ENCODE measurements at places on chromosomes 2 and 18. TPM values are rescaled to one million over a fixed set of nuclear protein-coding genes. Genes with fewer than 3 reads are reported as not detected.
A peak's percentile ranks its signal among the peaks of the same experiment; 100 is the strongest.

- peaks cover 5% of the 10 kb centered on the region for H3K4me1 ChIP-seq
- no peaks in the 10 kb centered on the region for H3K36me3 ChIP-seq
- H3K27me3 ChIP-seq = no peaks in the 10 kb centered on the region
- no peak overlapping the region for H3K4me3 ChIP-seq
Measured at GRCh38 chr18:79955302-79956075, 4.0 kb upstream of the SLC66A2 start.

DNA sequence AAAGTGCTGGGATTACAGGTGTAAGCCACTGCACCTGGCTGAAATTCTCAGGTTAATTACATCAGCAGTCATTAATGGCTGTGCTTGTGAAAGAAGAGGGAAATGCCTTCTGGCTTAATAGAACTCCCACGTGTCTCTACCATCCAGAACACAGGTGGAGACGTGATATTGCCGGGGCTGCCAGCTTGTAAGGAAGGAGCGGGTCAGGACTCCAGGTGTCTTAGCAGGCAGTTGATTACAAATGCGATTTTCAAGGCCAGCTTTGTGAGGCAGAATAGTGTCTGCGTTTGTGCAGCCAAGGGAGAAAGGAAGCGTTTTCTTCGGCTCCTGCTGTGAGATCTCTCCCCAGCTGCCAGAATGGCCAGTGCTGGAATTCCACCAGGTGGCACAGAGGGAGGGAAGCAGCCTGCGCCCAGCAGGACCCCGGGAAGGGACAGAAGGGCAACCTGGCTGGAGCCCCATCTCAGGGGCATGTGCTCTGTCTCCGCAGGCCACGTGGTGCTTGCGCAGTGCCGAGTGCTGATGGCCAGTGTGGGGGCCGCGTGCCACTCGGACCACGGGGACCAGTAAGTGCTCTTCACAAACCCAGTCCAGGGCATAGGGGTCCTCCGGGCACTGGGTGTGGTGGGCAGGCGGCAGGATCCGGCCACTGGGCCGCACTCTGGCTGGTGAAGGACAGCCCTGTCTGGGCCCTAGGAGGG is 3.7 kb upstream of the ESPNL start:
- no peak for DNase-seq
- H3K27me3 ChIP-seq = no peaks in the 10 kb centered on the region
- no peak overlapping the region for H3K4me3 ChIP-seq
- no peaks in the 10 kb centered on the region for H3K36me3 ChIP-seq

Gene ABCG8
- not detected for total RNA-seq

DNA sequence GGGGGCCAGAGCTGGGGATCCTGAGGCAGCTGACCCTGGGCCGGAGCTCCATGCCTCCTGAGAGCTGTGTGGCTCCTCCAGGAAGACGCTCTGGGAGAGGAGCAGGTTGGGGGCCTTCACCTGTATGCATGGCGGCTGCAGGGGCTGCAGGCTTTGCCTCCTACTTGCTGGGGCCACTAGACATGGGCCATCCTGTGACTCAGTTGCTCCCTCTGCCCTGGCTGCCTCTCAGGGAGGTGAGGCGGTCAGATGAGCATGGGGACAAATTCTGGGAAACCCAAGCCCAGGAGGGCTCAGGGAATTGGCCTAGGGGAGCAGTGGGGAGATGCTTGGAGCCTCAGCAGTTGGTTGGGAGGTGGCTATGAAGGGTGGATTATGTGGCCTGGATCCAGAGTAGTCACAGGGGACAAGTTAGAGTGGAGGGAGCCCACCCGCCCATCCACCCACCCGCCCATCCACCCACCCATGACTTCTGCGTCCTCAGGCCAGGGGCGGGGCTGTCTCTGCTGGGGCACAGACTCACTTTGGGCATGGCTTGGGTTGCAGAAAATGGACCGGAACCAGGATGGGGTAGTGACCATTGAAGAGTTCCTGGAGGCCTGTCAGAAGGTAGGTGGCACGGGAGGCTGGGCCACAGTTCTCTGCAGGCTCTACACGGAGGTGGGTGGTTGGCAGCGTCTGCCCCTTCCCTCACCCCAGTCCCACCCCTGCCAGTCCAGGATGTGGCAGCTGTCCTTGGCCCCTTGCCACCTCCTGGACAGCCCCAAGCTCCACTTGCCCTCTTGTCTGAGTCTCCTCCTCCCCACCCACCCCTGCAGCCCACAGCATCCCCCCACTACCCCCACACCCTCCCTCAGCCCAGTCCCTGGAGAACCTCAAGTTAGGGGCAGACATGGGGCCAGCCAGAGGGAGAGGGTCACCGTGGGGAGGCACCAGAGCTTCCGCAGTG is 19.5 kb upstream of the FAHD2A start:
- no peak overlapping the region for H3K27ac ChIP-seq
- no peak for DNase-seq
- H3K27me3 ChIP-seq = no peaks in the 10 kb centered on the region
- H3K36me3 ChIP-seq = no peaks in the 10 kb centered on the region
- no peak overlapping the region for H3K4me3 ChIP-seq
- no peaks in the 10 kb centered on the region for H3K4me1 ChIP-seq

DNA sequence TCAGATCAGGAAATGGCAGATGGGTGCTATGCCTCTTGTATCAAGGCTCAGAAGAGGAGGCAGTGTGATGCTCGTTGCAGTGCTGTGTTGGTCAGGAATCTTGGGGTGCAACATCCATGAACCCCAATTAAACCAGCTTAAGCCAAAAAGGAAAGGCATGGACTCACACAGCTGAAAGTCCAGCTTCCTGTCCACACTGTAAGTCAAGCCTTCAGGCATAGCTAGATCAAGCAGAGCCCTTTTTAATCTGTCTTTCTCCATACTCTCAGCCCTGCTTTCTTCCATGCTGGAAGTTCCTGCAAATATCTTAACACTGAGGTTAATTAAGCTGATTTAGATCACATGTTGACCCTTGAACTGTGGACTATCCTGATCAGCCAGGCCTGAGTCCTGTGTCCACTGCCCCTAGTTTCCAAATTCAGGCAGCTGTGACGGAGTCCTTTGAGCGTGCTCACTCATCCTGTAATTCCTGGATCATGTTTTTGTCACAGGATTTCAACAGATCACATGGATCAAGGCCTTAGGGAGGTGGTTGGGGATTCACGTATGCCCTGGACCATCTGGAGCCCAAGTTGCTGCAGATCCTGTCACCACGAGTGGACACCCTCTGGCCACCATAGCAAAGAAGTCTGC is 4.5 kb upstream of the C2orf74 start:
- no peaks in the 10 kb centered on the region for H3K27me3 ChIP-seq
- no peak overlapping the region for H3K27ac ChIP-seq
- DNase-seq = no peak
- no peaks in the 10 kb centered on the region for H3K4me1 ChIP-seq
- no peak overlapping the region for H3K4me3 ChIP-seq

Gene ADGRF3
- 0.15 TPM for total RNA-seq

- DNase-seq = no peak
- no peak overlapping the region for H3K4me3 ChIP-seq
- H3K27me3 ChIP-seq = no peaks in the 10 kb centered on the region
- no peaks in the 10 kb centered on the region for H3K36me3 ChIP-seq
- no peak overlapping the region for H3K27ac ChIP-seq
Measured at GRCh38 chr2:230124235-230124634, 55.5 kb upstream of the SLC16A14 start.

DNA sequence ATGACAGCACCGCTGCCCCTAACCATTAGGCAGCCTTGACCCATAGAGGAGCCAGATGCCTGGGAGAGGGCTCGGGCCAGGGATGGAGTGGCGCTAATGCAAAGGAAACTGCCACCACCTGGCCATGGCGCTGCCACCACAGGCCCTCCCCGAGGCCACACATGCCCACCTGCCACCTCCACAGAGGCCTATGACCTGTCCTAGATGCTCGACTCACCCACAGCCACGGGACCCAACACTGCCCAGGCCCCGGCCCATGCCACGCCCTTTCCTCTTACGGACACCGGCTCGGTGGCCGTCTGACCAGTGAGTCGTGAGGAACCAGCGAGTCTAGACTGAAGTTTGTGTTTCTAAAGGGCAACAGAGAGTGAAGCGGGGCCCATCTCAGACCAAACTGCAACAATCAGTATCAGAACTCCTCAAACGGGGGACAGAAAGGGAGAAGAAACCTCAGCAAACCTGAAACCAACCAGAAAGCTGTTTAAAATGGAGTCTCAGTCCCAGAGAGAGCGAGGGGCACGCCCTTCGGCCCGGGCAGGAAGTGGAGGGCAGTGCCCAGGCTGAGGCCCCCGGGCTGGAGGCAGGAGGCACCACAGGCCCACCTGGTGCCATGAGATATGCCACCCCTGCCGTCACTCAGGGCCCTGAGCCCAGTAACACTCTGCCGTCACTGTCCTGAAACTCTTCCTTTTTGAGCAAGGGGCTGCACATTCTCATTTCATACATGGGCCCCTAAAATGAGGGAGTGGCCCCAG is 711 bp downstream of the GPR17 start:
- H3K27ac ChIP-seq = peak overlapping the region; percentile 83
- no peaks in the 10 kb centered on the region for H3K27me3 ChIP-seq
- peaks cover 59% of the 10 kb centered on the region for H3K4me1 ChIP-seq
- DNase-seq = peak; percentile 73
- no peaks in the 10 kb centered on the region for H3K36me3 ChIP-seq

DNA sequence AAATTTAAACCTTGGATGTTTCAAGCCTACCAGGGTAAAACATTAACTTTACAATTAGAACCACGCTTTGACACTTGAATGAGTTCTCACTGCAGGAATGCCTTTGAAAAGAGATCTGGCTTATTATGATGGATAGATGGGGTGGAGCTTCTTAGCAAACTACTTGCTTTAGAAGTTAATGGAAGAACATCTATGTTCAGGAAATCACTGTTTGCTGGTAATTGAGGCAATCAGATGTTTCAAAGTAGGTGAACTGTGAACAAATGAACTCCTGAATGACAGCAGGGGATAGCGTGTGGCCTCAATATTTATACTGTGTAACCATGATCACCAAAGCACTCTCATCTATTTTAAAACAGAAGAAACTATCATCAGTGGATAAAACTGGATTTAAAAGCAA is 383.6 kb downstream of the PIK3C3 start:
- no peak for DNase-seq
- no peaks in the 10 kb centered on the region for H3K36me3 ChIP-seq
- H3K27me3 ChIP-seq = no peaks in the 10 kb centered on the region

GRCh38 chr18:62883937-62884735 is 168.8 kb downstream of the PHLPP1 start:
- H3K4me1 ChIP-seq = peaks cover 16% of the 10 kb centered on the region
- no peaks in the 10 kb centered on the region for H3K27me3 ChIP-seq
- no peak overlapping the region for H3K27ac ChIP-seq

- H3K27ac ChIP-seq = peak within 1 kb of the TSS; percentile 82
- peaks cover 15% of the 10 kb centered on the region for H3K4me1 ChIP-seq
- peak within 1 kb of the TSS; percentile 63 for H3K4me3 ChIP-seq
- no peaks in the 10 kb centered on the region for H3K36me3 ChIP-seq
- H3K27me3 ChIP-seq = no peaks in the 10 kb centered on the region
- DNase-seq = peak; percentile 94
Measured at GRCh38 chr2:172427256-172427989, at the start of gene ITGA6. TSS of gene ITGA6 (plus strand) at chr2:172427586.

GRCh38 chr18:13538630-13539029 is 187.7 kb downstream of the FAM210A start:
- no peak for DNase-seq
- no peak overlapping the region for H3K27ac ChIP-seq
- H3K4me1 ChIP-seq = peaks cover 4% of the 10 kb centered on the region
- H3K4me3 ChIP-seq = no peak overlapping the region

DNA sequence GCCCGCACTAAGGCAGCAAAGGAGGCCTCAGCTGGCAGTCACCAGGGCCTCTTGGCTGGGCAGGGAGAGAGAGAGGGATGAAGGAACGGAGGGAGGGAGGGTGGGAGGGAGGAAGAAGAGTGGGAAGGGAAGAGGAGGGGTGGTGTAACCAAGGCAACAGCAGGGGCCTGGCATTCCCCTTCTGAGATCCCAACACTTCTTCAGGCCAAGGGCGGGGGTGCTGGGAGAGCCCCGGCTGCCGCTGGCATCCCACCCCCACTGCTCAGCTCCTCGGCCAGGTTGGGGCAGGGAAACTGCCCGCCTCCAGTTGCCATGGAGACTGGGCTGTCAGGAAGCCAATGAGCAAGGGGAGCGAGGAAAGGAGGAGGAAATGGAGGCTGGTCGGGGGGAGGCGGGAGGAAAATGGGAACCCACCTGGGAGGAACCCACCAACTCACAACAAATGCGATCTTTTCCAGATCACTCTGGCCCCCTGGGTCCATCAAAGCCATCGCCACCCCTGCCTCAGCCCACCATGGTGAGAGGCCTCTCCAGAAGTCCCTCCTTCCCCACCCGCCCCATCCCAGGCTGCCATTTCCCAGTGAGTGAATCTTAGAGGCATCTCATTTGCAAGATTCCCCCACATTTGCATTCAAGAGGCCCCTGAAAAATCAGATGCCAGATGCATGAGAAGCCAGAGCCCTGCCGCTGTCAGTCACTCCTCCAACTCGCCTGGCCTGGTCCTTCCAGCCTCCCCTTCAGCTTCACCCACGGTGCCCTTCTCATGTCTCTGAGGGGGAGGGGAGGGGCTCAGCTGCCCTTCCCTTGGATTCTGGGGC is 12.4 kb downstream of the SH2D6 start:
- H3K4me1 ChIP-seq = peaks cover 10% of the 10 kb centered on the region
- H3K36me3 ChIP-seq = no peaks in the 10 kb centered on the region
- H3K27ac ChIP-seq = no peak overlapping the region
- no peak overlapping the region for H3K4me3 ChIP-seq

- no peaks in the 10 kb centered on the region for H3K36me3 ChIP-seq
- H3K4me3 ChIP-seq = no peak overlapping the region
- H3K27me3 ChIP-seq = no peaks in the 10 kb centered on the region
- no peak for DNase-seq
- H3K27ac ChIP-seq = no peak overlapping the region
Measured at GRCh38 chr2:8337321-8337720, 344.5 kb upstream of the ID2 start.

GRCh38 chr2:58939388-58939787 is 698.3 kb upstream of the FANCL start:
- H3K27ac ChIP-seq = no peak overlapping the region
- no peak overlapping the region for H3K4me3 ChIP-seq
- DNase-seq = no peak
- no peaks in the 10 kb centered on the region for H3K4me1 ChIP-seq
- no peaks in the 10 kb centered on the region for H3K36me3 ChIP-seq

- no peak overlapping the region for H3K27ac ChIP-seq
- H3K4me3 ChIP-seq = no peak overlapping the region
Measured at GRCh38 chr2:239086325-239087020, 238.6 kb downstream of the TWIST2 start.

Measured in upper lobe of left lung (tissue), 6 donors.